ENCODE measurements at places on chromosomes 7 and 10.
A peak's percentile ranks its signal among the peaks of the same experiment; 100 is the strongest.

GRCh38 chr7:125747966-125748365 lies 818.3 kb upstream of the POT1 start:
- DNase-seq = no peak

GRCh38 chr7:150900675-150901074 lies 48.4 kb downstream of the AOC1 start:
- DNase-seq = no peak

- no peak for DNase-seq
Measured at GRCh38 chr10:43219848-43220247, 47.0 kb downstream of the RASGEF1A start.

GRCh38 chr7:41725013-41725412 lies 22.1 kb upstream of the INHBA start:
- DNase-seq = no peak

DNA sequence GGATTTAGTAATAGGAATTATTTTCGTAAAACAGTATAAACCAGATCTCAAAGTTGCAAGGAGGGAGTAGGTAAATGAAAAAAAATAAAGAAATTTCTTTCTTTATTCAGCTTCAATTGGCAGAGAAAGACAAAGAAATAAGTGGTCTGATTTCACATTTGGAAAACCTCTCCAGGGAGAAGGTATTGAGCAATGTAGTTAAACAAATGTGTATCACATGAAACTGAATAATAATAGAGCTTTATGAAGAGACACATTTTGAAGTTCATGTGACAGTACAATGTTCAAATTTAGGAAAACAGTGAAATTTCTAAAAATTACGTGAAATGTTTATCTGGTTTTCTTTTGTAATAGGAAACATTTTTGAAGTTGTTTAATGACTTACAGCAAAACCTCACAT lies 63.0 kb downstream of the TAX1BP1 start:
- no peak for DNase-seq

DNA sequence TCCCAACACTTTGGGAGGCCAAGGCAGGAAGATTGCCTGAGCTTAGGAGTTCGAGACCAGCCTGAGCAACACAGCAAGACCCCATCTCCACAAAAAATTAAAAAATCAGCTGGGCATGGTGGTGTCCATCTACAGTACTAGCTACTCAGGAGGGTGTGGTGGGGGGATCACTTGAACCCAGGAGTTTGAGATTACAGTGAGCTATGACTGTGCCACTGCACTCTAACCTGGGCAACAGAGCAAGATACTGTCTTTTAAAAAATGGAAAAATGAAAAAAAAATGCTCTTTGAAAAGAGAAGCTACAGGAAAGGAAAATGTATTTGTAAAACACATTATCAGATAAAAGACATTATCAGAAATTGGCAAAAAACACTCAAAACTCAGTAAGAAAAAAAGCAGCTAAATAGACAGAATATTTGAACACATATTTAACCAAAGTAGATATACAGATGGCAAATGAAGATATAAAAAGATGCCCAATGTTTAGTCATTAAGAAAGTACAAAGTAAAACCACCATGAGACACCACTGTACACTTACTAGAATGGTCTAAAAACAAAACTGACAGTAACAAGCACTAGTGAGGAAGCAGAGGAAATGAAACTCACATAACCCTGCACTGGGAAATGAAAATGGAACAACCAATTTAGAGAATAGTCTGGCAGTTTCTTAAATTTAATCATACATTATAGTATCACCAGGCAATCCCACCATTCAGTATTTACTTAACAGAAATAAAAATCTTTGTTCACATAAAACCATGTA lies 40.5 kb downstream of the NRBF2 start:
- no peak for DNase-seq

DNA sequence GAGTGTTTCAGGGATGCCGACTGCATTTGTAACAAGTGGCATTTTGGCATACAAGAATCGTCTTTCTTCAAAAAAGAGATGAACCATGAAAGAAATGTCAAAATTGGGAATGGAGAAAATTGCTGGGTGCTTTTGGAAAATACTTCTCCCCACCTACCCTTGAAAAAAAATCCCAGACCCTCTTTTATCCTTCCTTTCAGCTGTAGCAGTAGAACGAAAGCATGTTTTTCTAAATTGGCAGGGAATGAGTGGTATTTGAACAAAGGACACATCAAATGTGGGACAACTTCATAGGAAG lies 187.5 kb downstream of the NRP1 start:
- no peak for DNase-seq

DNA sequence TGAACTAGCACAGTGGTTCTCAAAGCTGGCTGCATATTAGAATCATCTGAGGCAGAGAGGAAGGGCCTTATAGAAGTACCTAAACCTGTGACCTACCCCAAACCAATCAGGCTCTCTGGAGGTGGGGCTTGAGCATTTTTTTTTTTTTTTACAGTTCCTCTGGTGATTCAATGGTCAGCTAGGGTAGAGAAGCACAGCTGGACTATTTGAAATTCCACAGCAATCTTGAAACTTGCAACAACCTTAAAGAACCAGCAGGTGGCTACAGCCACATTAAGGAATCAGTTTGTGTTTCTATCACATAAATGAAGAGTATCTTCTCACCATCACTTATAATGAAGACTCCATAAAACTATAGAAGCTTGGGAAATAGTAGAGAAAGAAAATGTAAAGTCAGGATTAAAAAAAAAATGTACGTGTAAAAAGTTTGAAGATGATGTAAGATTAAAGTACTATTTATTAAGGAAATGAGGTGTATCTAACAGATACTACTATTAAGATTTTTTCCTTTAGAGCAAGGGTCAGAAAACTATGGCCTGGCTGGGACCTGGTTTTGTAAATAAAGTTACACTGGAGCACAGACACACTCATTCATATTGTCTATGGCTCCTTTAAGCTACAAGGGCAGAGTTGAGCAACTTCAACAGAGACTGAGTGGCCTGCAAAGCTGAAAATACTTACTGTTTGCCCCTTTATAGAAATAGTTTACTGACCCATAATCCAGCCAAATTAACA lies 3.8 kb downstream of the RTKN2 start:
- DNase-seq = no peak

DNA sequence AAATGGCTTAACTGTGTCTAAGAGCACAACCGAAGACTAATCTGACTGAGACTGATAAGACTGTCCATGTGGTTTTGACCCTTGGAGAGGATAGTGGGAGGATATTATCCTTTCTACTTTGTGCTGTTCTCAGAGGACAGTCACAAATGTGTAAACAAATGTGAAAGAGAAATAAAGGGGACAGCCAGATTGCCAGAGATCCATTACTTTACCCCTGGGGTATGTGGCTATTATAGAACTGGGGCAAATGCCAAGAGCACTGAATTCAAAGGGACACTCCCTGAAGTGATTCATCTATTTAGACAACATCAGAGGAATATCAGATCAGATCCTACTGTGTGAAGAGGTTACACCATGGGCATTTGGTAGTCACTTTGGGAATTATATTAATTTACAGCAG lies 154.7 kb downstream of the RNLS start:
- DNase-seq = no peak

GRCh38 chr10:96703358-96703757 lies 17.0 kb downstream of the PIK3AP1 start:
- no peak for DNase-seq

DNA sequence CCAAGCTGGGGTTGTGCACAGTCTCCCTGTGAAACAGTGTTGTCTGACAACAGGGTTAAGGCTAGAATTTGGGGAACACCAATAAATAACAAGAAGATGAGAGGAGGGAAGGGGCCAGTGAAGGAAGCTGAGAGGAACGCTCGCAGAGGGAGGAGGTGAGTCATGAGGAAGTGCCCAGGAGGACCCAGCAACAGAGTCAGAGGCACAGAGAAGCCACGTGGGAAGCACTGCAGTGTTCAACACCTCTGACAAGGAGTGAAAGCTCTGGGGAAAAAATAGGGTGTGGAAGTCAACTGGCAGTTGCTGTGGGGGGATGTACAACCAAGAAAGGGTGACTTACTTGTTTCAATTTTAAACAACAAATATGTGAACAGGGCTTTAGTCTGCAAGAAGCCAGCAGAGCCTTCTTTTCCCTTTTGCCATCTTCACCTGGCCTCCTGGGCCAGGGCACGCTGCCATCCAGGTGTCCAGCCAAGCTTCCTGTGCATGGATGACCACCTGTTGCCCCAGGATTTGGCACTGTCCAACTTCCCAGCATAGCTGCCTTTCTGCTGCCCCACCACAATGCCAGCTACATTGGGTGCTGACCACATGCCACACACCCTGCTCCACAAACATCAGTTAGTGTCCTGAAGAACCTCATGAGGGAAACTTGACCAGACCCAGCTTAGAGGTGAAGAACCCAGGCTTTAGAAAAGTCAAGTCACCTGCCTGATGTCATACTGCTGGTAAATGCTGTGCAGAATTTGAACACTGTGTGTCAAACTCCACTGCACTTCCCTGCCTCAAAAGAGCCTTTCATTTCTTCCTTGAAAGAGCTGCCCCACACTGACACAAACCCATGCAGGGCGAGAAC lies 69.6 kb downstream of the ATXN7L1 start:
- peak; percentile 81 for DNase-seq

- no peak for DNase-seq
Measured at GRCh38 chr10:31753681-31754080, 174.9 kb downstream of the ARHGAP12 start.

- peak; percentile 11 for DNase-seq
Measured at GRCh38 chr10:119104654-119105015, 722 bp downstream of the DENND10 start.

DNA sequence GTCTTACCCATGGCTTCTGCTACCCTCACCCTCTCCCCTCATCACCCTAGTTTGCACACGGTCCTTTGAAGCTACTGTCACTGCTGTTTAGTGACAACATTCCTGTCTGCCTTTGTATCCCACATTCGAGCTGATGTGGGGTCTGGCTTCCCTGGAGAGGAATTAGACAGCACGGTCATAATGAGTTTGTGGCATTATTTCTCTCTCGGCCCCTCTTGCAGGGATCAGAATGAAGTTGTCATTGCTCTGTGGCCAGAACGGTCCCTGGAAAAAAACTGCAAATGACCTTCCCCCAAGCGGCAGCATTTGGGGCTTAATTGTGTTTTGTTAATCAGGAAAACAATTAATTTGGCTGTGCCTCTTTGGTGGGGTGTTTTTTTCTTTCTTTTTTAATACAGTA lies 317.2 kb upstream of the PODXL start:
- DNase-seq = no peak

DNA sequence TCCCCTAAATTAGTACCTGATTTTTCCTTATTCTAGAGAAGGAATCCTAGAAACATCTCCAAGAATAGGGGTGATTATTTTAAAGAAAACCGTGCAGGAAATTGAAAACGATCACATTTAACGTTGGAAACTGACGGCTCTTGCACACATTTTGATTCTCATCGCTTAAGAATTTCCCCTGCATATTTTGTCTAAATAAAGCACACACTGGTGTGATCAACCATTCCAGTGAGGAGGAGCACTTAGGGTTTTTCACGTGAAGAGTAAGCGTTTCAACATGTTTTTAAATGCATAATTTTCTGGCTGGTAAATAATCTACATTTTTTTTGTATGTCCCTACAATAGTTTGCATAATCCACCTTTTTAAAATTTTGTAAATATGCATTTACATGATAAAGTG lies 229.7 kb upstream of the PFKP start:
- DNase-seq = no peak

DNA sequence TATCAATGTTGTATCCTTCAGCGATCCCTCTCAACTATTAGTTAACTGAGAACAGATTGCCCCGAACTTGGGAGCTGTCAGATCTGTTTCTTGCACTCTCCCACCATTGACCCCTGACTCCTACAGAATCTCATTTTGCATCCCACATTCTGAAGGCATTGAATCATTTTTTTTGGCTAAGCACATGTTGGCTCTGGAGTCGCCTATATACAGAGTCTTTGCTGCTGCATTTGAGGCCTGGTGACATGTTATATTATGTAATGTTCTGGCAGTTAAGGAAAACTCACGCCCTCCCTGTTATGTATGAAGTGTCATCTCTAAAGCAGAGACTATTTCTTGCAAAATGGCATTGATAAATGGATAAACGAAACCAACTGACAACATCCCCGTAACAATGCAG lies 159.2 kb upstream of the ITGB1 start:
- DNase-seq = no peak

- DNase-seq = no peak
Measured at GRCh38 chr7:139735466-139735865, 42.3 kb downstream of the HIPK2 start.

DNA sequence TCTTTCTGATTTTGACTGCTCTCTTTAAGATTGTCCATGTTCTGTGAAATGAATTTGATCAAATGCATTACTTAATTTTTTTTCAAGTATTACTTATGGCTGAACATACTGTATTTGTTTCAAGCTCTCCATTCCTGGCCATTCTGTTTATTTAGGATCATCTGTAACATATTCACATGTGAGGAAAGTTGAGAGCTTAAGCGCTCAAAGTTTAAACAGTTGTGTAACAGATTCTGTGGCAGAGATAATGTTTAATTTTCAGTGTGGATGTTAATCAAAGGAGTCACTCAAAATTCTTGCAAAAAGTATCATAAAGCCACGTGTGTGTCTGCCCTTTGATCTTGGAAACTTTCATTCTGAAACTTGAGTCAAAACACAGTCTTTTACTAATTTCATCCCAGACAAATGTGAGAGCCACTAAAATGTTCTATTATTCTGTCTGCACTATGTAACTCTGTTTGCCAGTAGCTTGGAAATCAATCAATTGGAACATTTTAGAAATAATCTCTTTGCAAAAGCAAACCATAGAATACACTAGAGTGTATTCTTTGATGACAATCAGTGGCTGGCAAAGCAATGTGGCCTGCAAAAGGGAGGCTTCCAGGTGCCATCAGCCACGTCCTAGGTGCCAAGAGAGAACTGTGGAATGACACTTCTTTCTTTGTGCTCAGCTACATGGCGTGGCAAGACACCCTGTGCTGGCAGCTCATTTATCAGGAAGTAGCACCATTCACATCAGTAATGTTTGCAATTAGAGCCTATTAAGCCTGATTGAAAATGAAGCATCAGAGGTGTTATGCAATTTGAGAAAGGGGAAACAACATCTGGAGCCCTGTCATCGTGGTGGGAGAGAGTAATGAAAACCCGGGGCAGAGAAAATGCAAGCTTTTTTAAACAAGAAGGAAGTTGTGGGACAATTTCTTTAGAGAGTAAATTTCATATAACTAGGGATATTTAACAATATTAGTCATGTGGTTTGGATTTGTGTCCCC lies 40.9 kb downstream of the ARL5B start:
- DNase-seq = no peak

DNA sequence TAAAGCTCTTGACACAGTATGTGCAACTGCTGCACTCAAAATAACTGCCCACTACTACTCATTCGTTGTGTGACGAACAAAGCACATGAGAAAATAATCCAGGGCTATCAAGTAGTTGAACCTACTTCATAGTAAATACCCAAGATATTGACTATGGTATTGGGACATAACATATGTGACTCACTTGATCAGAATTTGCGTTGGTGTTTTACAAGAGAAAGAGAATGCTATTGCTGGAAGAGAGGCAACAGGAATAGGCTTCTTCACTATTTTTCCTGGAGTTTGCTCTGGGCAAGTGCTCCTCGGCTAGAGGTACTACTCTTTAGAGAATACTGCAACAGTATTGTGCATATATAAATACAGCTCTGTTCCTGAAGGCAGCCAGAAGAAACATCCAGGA lies 2.5 kb downstream of the DGKB start:
- DNase-seq = no peak

- no peak for DNase-seq
Measured at GRCh38 chr7:73761854-73762658, 8.0 kb downstream of the CLDN3 start.
